ENCODE measurements at places on chromosomes 7 and 10.

DNA sequence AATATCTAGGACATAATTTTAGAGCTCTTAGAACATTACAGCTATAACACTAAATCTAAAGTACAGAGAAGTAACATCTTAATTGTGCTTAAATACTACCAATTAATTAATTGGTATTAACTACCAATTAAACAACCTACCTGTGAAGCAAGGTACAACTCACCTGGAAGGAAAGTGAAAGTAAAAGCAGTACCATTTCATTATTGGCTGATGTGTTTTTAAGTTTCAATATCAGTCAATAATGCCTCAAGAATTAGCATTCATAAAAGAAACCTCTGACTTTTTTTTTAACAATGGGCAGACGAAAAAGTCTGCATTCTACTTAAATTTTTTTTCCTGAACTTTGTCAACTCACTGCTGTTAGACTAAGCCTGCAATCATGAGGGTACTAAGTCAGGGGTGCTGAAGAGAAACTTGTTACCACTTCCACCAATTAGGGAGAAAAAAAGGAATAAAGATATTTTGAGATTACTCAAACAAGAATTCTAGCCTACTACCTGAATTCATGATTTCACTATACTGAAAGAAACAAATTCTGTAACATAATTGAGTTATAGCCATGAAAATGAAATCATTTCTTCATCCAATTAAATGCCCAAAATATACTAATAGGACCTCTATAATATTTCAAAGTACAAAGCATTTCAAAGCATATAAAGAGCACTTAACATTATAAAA, 19.9 kb downstream of the UPF2 start:
- no peak for DNase-seq

- no peak for DNase-seq
These were observed 50.8 kb downstream of the SH2D4B start for GRCh38 chr10:80588546-80588945.

- DNase-seq, result peak; percentile 6
These were observed 382.5 kb upstream of the KIAA1217 start for GRCh38 chr10:23826421-23826820.

- DNase-seq, result no peak
These were observed 520 bp upstream of the WNT2 start for GRCh38 chr7:117323305-117323850.

GRCh38 chr7:81791568-81792518, 22.0 kb upstream of the HGF start:
- no peak for DNase-seq

DNA sequence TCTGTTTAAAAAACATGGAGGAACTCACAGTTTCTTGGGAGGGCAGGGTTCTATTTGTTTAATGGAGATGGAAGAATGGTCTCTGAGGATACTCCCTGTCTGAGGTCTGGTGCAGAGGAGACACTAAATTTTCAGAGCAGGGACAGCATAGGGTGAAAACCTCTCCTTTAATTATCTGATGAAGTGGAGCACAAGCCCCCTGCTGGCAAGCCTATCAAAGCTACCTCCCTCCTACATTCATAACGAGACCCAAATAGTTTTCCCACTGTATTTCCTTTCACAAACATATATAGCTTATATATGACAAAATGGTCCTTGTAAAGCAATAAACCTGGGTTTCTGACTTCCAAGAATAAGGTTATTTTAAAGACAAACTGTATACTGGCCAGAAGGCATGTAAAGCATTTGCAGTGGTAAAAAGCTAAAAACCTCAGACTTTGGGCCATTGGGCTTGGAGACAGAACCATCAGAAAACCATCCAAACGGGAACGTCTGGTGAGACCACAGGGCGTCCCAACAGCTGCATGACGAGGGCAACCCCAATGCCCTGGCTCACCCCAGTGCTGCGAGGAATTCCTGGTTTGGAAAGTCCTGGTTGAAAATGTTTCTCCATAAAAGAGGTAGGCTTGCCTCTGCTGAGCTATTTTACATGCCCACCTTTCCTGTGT, 201.3 kb downstream of the FANK1 start:
- DNase-seq, result no peak

DNA sequence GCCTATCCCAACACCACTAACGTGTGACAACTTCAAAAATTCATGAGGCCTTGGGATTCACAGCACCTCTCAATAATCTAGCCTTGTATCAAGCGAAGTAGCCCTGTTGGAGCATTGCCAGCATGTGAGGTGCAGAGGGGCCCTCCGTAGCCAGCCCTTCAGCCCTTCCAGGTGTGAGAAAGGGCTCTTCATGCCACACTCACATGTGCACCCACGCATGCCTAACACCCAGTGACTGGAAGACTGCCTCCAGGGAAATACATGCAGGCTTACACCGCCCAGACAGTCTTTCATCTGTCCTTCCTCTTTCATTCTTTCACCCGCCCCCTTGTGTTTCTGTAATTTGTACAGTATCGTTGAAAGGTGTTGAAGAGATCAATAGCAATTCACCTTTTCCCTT, 26.1 kb downstream of the LRRC4 start:
- no peak for DNase-seq

DNA sequence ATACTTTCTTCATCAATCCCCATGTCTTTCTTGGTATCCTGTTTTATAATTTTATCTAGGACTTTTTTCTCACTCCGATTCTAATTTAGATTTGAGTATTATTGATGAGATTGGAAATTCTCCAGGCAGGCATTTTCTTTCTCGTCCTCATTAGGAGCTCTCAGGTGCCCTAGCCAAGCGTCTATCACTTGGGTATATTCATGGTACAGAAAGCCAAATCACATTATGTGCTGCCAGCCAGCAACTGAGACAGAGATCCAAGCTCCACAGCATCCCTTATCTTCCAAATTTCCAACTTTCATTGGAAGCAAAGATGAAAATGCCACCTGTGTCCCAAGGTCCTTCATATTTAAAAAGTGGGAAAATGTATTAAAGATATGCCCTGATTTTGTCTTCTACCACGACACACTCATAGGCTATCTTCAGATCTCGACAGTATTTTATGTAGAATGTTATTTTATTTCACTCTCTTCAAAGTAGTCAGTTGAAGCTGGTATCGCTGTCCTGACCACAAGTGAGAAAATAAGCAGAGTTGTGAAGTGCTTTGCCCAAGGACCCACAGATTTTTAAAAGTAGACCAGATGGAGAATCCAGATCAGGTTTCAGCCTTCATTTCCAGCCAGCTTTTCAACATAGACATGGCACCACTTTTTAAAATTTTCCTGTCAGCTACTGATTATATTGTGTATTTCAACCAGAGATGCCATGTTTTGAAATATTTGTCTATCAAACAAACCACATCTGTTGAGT, 773.4 kb downstream of the CNTNAP2 start:
- DNase-seq, result no peak

GRCh38 chr7:82477733-82478515, 34.3 kb upstream of the CACNA2D1 start:
- DNase-seq, result no peak

DNA sequence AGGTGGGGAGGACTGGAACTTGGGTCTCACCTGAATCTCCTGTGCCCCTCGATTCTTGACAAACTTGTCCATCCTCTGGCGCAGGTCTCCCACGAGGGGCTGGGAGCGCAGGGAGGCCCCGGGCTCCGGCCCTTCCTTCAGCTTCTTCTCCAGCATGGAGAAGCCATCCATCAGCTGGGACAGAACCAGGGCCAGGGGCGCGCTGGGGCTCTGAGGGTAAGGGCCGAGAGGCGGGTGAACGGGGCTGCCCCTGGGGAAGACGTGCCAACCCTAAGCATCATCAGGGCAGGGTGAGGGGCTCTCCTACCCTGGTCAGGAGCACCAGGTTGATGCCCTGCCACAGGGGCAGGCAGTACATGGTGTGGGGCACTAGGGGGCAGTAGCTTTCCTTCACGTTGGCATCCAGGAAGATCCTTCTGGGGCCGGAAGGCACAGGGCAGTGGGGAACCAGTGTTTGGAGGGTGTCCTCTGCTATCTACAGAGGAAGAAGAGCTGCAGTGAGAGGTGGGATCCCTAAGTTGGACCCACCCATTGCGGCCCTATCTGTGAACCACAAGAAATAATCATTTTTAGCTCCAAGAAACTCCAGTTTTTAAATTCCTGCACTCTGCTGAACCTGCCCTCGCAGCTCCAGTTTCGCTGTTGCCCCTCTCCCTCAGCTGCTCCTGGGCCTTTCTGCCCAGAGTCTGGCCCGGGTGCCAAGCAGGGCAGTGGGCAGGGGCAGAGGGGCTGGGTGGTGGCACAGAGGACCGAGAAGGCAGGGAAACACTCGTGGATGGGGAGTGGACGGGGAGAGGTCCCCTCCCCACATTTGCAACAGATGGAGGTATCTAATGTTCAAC, 10.8 kb upstream of the PYROXD2 start:
- DNase-seq, result peak; percentile 74

- no peak for DNase-seq
These were observed 12.2 kb upstream of the C10orf105 start for GRCh38 chr10:71731791-71732190.

GRCh38 chr7:30866939-30867338, 44.7 kb upstream of the AQP1 start:
- DNase-seq, result peak; percentile 48

DNA sequence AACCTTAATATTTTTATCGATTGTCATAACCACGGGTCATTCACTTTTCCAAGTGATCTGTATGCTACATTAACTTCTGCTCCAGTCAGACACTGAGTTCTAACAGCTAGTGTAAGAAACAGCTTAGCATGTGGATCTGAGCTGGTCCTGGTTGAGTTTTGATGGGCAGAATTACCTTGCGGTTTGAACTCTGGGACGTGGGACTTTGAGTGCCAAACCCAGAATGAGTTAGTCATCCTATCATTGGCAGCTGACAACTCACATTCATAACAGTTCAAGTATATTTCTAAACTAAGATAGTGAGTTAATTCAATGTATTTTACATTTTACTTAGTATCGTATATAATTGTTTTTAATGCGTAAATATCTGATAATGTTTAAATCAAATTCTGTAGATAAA, 43.2 kb downstream of the C7orf33 start:
- DNase-seq, result no peak

- DNase-seq, result no peak
These were observed 67.7 kb downstream of the NSUN6 start for GRCh38 chr10:18583575-18584270.

GRCh38 chr7:60706-61105, 131.7 kb upstream of the FAM20C start:
- DNase-seq, result no peak

GRCh38 chr10:84706875-84707274, 378.5 kb downstream of the CCSER2 start:
- DNase-seq, result no peak

DNA sequence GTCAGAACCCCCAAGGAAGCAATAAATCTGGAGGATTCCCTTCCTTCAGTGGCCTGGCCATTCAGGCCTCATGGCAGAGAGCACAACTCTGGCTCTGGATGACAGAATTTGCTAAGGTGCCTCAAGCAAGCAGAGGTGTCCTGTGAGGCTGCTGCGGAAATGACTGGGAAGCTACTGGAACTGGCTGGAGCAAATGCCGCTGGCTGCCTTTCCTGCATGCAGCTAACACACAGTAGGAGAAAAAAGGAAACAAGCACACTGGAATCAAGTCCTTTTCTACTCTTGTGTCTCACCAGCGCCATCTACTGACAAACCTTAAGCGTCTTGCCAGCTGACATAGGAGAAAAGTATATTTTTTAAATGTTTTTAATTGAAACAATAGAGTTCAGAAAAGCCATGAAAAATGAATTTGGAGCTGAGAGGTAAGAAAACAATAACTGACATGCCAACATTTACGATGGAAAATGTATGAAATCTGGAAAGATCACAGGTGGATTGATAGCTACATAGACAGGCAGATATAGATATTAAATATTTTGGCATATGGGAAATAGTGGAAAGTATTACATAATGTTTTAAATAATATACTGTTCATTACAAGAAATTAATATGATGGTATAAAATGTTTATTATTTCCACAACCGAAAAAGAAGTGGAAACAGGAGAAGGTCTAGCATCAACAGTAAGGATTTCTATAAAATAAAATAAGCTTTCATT, 951.6 kb downstream of the ANKRD7 start:
- peak; percentile 13 for DNase-seq

DNA sequence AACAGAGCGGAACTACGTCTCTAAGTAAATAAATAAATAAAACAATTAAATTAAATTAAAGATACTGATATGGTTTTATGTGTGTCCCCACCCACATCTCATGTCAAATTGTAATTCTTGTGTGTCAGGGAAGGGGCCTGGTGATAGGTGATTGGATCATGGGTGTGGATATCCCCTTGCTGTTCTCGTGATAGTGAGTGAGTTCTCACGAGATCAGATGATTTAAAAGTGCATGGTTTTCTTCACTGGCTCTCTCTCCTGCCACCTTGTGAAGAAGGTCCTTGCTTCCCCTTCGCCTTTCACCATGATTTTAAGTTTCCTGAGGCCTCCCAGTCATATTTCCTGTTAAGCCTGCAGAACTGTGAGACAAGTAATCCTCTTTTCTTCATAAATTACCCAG, 29.0 kb upstream of the OGDHL start:
- DNase-seq, result no peak

DNA sequence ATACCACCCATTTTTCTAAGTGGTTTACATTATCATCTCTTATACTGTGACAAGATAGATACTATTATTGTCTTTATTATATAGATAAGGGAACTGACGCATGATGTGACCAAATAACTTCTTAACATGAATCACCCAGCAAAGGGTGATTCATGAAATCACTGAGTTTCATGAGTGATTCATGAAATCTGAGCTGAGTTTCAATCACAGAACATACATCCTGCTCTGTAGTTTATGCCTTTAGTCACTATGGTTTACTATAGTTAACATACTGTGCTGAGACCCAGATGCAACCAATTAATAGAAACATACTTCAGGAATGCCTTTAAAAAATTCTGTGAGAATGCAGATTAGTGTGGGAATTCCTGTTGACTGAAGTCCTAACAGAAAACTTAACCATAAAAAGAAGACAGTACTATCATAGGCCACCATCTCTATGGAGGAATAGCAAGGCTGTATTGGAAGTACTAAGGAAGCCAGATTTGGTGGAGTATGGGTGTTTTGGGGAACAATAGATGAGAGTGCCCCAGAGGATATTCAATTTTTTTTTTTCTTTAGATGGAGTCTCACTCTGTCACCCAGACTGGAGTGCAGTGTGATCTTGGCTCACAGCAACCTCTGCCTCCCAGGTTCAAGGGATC, 43.1 kb upstream of the SEMA3A start:
- DNase-seq, result no peak

DNA sequence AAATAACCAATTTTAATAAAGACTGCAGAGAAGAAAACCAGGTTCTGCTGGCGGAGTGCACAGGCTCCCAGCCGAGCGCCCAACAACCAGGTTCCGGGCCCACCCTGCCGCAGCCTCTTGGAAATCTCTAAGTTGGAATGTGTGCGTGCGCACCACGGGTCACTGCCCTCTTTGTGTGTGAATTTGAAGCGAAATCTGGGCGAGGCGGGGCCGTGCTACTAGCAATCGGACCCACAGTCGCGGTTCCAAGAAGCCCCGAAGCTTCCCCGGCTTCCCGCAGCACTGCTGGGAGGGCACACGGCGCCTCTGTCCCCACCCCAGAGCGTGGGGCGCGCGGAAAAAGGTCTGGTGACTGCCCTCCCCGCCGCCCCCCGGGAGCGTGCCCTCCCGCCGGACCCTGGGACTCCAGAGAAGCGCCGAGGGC, 666 bp upstream of the MAP3K8 start:
- peak; percentile 45 for DNase-seq
